Eye (tissue), 1 donor: ENCODE measurements at places on chromosomes 12 and 14.

- no peak for DNase-seq
Measured at GRCh38 chr14:28719130-28719529, 47.5 kb upstream of the FOXG1 start.

DNA sequence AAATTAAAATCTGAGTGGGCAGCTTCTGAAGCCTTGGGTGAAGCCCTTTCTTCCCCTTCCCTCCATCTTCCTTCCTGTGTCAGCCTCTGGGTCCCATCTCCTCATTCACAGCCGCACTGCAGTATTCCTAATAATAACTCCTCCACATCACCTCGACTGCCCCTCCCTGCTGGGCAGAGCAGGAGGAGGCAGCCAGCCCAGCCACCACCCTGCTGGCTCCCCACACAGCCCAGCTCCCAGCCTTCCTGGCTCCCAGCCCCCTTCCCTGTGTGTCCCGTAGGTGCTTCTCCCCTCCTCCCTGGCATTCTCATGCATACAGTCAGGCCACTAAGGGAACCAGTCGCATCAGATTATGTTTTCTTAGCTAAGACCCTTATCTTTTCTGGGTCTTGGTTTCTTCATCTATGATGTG is 3.7 kb downstream of the IFFO1 start:
- DNase-seq, result no peak

- DNase-seq, result no peak
Measured at GRCh38 chr14:61183196-61183885, 97.8 kb downstream of the TMEM30B start.

DNA sequence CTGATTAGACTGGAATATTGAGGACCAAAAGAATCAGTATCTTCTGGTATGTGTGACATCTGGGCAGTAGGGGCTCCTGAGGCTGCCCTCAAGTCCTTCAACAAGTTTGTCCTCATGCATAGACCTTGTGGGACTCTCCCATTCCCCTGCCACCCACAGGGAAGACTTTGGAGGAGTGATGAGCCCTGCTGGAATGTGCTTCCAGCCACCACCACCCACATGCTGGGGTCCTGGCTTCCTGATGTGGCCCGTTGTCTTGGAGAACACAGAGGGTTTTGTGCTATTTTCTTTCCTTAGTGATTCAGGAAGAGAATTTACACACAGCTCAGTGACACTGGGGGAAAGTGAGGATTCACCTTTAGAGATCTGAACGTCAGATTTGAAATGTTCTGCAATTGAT is 29.2 kb upstream of the SEL1L start:
- no peak for DNase-seq

DNA sequence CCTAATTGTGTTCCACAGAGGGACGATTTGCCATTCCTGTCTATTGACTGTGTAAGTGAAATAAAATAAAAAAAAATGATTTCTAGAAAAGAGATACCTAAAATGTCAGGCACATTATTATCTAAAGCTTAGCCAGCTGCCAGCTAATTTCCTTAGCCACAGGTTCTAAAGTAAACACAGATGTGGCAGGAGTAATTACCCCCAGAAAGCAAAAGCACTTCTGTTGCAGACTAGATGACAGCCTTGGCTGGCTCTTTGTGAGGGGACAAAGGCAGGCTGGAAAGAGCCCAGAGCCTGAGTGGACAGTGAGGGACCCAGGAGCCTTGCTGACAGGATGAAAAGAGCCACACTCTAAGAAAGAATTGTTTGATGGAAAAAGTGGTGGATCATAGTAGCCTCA is 418.1 kb downstream of the LRIG3 start:
- DNase-seq, result peak; percentile 60
